ENCODE measurements at places on chromosomes 7 and 10.

DNA sequence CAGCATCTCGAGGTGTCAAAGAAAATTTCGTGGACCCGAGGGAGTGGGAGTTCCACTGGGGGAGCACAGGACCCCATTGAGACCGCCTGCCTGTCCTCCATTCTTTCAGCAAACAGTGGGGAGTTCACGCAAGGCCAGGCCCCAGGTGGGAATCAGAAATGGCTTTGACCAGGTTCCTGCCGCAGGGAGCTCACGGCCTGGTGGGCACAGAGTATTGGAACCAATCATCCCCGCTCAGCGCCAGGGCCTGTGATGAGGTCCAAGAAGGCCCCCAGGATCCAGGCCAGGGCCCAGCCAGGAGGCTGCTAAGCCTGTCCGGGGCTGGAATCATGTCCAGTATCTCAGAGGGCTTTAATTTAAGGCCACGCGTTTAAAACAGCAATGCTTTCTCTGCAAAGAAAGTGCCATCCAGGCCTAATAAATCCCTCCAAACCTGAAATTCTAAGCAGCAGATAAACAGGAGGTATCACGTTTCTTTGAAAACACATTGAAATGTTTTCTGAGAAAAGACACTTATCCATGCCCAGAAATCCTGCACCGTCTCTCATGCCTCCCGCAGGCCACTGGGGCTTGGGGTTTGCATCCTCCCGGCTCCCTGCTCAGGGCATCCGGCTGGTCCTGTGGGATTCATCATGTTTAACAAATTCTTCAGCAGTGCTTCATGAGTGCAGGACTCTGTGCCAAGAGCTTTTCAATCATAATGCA lies 125.7 kb downstream of the OAT start:
- no peak for DNase-seq

DNA sequence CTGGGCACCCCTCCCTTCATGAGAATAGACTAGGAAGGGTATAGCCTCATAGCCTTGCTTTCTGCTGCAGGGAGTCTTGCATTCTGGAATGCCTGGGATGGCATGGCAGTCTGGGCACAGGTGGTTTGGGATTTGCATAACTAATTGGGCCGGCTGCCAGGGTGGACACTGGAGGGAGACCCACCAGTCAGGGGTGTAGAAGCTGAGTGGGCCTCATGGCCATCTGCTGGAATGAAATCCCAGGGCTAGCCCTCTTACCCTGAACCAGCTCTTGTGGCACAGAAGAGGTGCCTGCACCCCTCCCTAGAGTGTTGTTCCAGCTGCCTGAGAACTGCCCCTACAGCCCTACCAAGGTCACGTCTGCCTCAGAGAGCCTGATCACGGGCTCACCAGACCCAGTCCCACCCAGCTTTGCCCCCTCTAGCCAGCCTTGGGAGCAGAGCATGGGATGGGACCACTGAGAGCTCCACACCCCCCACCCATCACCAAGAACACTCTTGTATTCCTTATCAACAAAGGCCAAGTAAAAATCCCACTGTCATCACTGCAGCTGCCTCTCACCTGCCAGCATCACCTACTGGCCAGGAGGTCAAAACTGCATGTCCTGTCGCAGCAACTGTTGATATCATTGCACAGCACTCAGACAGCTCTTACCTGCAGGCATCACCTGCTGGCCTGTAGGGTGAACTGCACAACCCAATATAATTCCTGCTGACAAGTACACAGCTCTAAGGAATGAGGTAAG lies 148.9 kb downstream of the ZEB1 start:
- no peak for DNase-seq

DNA sequence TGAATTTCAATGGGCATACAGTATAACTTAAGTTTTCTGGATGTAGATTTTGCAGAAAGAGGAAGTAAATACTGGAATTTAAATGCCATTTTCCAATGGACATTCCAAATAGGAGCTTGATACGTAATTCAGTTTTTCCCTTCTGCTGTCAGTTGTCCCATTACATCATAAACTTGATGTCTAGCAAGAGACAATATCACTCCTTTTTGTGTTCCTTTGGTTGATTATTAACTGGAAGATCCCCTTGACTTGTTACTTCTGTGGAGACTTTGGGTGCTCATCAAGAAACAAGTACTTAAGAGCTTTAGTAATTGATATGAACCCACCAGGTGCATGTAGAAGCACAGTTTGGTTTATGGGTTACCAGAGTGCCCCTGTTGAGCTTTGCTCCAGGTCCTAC lies 116.1 kb downstream of the ST7 start:
- DNase-seq: no peak

DNA sequence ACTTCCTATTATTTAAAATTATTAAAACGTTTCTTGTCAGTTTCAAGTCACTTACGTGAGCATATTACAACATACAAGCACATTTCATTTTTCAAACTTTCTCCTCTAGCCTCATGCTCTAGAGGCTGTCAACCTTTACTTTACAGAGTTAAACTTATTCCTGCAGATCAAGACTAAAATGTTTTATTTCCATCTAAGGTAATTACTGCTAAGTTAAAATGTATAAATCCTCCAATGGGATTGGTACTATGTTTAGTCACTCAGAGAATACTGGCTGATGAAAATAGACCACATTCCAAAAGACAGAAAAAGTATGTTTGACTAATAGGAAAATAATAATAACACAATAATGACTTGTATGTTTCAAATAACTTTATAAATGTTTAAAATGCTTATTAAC lies 8.4 kb upstream of the TRDMT1 start:
- no peak for DNase-seq

DNA sequence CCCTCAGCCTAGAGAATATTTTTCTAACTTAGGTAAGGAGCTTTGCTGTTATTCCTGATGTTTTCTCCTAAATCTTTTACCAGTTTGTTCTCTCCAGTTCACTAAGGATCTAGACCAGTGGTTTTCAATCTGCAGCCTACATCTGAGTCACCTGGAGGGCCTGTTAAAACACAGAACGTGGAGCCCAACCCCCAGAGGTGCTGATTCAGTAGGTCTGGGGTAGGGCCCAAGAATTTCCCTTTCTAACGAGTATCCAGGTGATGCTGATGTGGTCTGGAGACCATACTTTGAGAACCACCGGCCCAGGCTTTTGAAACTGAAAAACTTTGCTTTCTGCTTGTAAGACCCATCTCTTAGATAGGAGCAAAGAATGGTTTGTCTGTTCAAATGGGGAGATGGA lies 51.2 kb upstream of the KMT2E start:
- no peak for DNase-seq

DNA sequence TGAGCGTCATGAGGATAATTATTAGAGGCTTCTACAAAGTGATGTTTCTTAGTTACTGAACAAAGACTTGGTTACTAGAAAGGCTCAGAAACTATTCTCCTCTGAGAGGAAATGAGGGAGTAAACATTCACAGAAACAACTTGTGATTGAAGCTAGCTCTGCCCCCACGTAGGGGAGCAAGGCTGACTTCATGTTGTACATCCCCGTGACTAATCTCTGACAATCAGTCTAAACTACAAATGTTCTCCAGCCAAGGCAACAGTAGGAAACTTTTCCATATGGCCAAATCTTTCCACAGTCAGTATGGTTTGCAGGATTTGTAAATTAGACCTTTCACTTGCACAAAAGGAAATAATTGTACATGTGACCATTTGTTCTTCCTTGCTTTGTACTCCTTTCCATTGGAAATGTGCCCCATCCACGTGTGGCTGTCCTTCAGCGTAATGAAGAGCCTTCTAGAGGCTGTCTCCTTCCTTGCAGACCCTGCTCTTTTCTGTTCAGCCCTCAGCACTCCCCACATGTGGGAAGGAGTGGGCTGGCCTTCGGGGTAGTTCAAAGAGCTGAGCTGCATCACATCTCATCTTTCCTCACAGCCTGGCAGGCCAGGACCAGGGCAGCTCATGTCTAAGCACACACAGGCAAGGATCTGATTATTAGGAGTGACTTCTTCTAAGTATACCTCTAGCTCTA lies 93.5 kb downstream of the PCGF5 start:
- DNase-seq: peak; percentile 93

Measured in fibroblast of mammary gland (primary cell).